Sigmoid colon (tissue), 7 donors: ENCODE measurements at places on chromosomes 5 and 9. TPM values are rescaled to one million over a fixed set of nuclear protein-coding genes. Genes with fewer than 3 reads are reported as not detected.

FOXI1 gene
- total RNA-seq = not detected

ARID3C gene
- total RNA-seq = not detected

INPP5E gene
- 12.2 TPM for total RNA-seq

PCDHA6 gene
- total RNA-seq = 0.49 TPM

OLFM1 gene
- 17.7 TPM for total RNA-seq

PHF24 gene
- 0.68 TPM for total RNA-seq

MLLT3 gene
- total RNA-seq = 25.0 TPM

DNA sequence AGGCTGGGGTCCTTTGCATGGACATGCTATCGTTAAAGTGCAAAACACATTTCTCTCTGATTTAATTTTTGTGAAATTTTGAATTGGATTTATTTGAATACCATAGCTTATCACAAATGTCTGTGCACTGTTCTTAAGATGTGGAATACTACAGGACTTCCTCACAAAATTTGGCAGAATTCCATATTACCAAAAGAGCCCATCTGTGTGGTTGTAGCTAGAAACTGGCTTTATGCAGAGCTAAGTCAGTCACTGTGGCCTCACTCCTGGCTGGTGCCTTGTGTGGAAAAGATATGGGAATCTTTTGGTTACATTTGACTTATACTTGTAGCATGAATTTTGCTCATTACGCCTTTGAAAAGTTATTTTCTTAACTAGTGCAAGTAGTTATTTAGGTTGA, 35.5 kb downstream of the ACO1 start:
- DNase-seq = no peak
- H3K4me1 ChIP-seq = no peaks in the 10 kb centered on the region
- H3K4me3 ChIP-seq = no peak overlapping the region
- no peaks in the 10 kb centered on the region for H3K27me3 ChIP-seq

GRCh38 chr9:21434202-21435014, 5.8 kb upstream of the IFNA1 start:
- no peak for DNase-seq
- no peaks in the 10 kb centered on the region for H3K36me3 ChIP-seq
- H3K27ac ChIP-seq = no peak overlapping the region
- no peaks in the 10 kb centered on the region for H3K4me1 ChIP-seq
- no peaks in the 10 kb centered on the region for H3K27me3 ChIP-seq

- peaks cover 13% of the 10 kb centered on the region for H3K4me1 ChIP-seq
- H3K4me3 ChIP-seq = no peak overlapping the region
- no peak for DNase-seq
- H3K27ac ChIP-seq = no peak overlapping the region
- no peaks in the 10 kb centered on the region for H3K27me3 ChIP-seq
Measured at GRCh38 chr9:78871452-78872331, 574.8 kb downstream of the PSAT1 start.

- peak; percentile 52 for DNase-seq
- no peaks in the 10 kb centered on the region for H3K27me3 ChIP-seq
- H3K4me3 ChIP-seq = no peak overlapping the region
- H3K36me3 ChIP-seq = peaks cover 6% of the 10 kb centered on the region
- no peak overlapping the region for H3K27ac ChIP-seq
Measured at GRCh38 chr5:135327429-135328127, 71.5 kb downstream of the MACROH2A1 start.

DNA sequence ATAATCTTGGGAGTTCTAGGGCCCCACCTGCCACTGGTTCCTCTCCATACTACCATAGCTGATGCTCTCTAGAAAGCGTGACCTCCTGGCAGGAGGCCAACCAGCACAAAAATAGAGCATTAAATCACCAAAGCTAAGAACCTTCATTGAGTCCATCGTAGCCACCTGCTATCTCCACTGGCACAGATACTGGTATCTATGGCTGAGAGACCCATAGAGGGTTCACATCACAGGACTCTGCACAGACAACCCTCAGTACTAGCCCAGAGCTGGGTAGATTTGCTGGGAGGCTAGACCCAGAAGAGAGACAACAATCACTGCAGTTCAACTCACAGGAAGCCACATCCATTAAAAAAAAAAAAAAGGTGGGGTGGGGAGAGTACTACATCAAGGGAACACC, 509.1 kb downstream of the DTWD2 start:
- H3K4me3 ChIP-seq = no peak overlapping the region
- no peaks in the 10 kb centered on the region for H3K36me3 ChIP-seq
- no peaks in the 10 kb centered on the region for H3K4me1 ChIP-seq
- no peak overlapping the region for H3K27ac ChIP-seq
- DNase-seq = no peak
- no peaks in the 10 kb centered on the region for H3K27me3 ChIP-seq

DNA sequence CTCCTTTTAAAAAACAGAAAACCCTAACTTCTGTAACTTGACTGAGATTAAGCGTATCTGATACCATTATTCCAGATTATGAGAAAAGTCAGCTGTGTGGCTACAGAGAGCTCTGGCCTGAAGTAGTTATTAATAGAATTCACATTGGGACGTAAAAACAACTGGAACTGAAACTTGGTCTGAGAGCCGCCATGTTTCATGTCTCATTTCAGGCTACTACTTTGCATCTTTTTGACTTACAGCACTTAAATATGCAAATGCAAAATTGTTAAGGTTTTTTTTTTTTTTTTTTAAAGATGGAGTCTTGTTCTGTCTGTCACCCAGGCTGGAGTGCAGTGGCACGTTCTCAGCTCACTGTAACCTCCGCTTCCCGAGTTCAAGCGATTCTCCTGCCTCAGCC, 25.2 kb downstream of the MAP3K1 start:
- peaks cover 27% of the 10 kb centered on the region for H3K4me1 ChIP-seq
- H3K27ac ChIP-seq = no peak overlapping the region
- DNase-seq = no peak
- no peaks in the 10 kb centered on the region for H3K27me3 ChIP-seq

- no peak overlapping the region for H3K4me3 ChIP-seq
- H3K27me3 ChIP-seq = no peaks in the 10 kb centered on the region
- H3K27ac ChIP-seq = peak overlapping the region; percentile 58
- no peaks in the 10 kb centered on the region for H3K4me1 ChIP-seq
- H3K36me3 ChIP-seq = no peaks in the 10 kb centered on the region
Measured at GRCh38 chr9:114164191-114164794, 9.0 kb downstream of the COL27A1 start.

GRCh38 chr9:114209151-114209550, 53.8 kb downstream of the COL27A1 start:
- H3K27me3 ChIP-seq = no peaks in the 10 kb centered on the region
- no peak overlapping the region for H3K4me3 ChIP-seq
- H3K36me3 ChIP-seq = no peaks in the 10 kb centered on the region
- peaks cover 22% of the 10 kb centered on the region for H3K4me1 ChIP-seq
- H3K27ac ChIP-seq = no peak overlapping the region

- DNase-seq = no peak
- H3K4me1 ChIP-seq = no peaks in the 10 kb centered on the region
- no peak overlapping the region for H3K4me3 ChIP-seq
- no peak overlapping the region for H3K27ac ChIP-seq
- no peaks in the 10 kb centered on the region for H3K36me3 ChIP-seq
Measured at GRCh38 chr5:40154194-40154593, 525.5 kb upstream of the PTGER4 start.

- no peak for DNase-seq
- H3K27me3 ChIP-seq = no peaks in the 10 kb centered on the region
- no peak overlapping the region for H3K4me3 ChIP-seq
- H3K36me3 ChIP-seq = no peaks in the 10 kb centered on the region
Measured at GRCh38 chr5:97127727-97128126, 14.7 kb downstream of the LIX1 start.

DNA sequence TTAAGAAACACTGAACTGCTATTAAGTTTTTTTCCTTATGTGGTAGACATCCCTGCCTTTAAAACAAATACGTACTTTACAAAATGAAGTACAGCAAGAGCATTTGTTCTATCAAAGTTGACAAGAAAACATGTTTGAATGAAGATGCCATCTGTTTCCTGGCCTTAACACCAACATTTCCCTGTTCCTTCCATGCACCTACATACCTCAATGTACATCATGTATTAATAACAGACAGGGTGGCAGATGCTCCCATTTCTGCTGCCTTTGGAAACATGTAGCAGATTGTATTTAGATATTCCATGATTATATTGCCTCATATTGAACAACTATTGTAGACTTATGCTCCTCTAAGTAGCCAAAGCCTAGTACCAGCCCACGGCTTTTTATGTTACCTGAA, 104.4 kb downstream of the PJA2 start:
- H3K4me3 ChIP-seq = no peak overlapping the region
- no peak overlapping the region for H3K27ac ChIP-seq
- DNase-seq = no peak
- no peaks in the 10 kb centered on the region for H3K4me1 ChIP-seq

DNA sequence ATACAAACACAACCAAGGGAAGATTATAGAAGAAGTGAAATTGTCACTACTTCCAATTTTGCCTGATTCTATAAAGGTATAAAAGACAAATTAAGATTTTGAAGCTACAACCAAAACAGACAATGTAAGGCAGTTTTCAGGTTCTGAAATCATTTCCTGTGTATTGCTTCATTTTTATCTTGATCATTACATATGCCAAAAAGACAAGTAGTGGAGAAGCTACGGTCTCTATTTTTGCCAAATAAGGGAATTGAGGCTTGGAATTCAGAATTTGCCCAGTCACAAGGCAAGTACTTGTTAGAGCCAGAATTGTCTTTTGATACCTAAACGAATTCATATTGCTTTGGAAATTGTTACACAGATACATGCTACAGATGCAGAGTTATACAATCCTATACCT, 20.6 kb downstream of the EDIL3 start:
- no peaks in the 10 kb centered on the region for H3K36me3 ChIP-seq
- H3K4me3 ChIP-seq = no peak overlapping the region
- DNase-seq = no peak
- no peaks in the 10 kb centered on the region for H3K27me3 ChIP-seq
- no peaks in the 10 kb centered on the region for H3K4me1 ChIP-seq

DNA sequence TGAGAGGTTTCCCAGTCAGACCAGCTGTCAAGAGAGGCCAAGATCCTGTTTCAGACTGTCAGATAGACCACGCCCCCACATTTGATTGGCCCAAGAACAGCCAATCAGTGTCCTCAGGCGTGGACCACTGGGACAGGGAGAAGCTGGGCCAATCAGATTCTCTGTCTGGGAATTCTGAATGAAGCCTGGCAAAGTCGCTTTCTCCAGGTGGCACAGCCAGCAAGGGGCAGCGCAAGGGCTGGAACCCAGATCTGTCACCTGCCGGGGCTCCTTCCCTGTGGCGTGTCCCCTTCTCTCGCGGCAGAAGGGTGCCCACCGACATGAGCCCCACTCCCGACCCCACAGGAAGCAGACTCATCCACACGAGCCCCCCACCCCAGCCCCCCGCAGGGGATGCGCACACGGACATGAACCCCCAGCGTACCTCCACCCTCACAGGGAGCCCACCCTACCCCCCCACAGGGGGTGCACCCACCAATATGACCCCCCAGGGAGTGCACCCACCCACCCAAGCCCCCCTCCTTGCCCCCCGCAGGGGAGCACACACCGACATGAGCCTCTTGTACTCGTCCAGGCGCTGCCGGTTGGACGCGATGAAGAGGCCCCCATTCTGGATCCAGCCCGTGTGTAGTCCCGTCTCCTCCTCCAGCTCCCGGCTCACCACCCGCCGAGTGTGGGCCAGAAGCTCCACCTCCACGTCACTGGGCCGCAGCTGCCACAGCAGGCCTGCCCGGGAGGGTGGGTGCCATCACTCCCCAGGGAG, 6.1 kb downstream of the SARDH start:
- no peaks in the 10 kb centered on the region for H3K36me3 ChIP-seq
- H3K4me3 ChIP-seq = no peak overlapping the region
- H3K4me1 ChIP-seq = no peaks in the 10 kb centered on the region
- no peaks in the 10 kb centered on the region for H3K27me3 ChIP-seq

GRCh38 chr9:23603311-23603710, 222.7 kb downstream of the ELAVL2 start:
- no peaks in the 10 kb centered on the region for H3K27me3 ChIP-seq
- H3K36me3 ChIP-seq = no peaks in the 10 kb centered on the region
- H3K4me1 ChIP-seq = no peaks in the 10 kb centered on the region
- H3K4me3 ChIP-seq = no peak overlapping the region
